ENCODE measurements at places on chromosomes 11 and 22. TPM values are rescaled to one million over a fixed set of nuclear protein-coding genes. Genes with fewer than 3 reads are reported as not detected.

The RGL4 gene
- total RNA-seq, result 0.27 TPM

The HSCB gene
- 15.9 TPM for total RNA-seq

The MIOX gene
- total RNA-seq, result not detected

The SELENOH gene
- 143 TPM for total RNA-seq

- ATAC-seq, result no peak
- peaks cover 39% of the 10 kb centered on the region for H3K4me1 ChIP-seq
- H3K27me3 ChIP-seq, result no peaks in the 10 kb centered on the region
- H3K4me3 ChIP-seq, result no peak overlapping the region
- peak overlapping the region; percentile 74 for H3K27ac ChIP-seq
- no peaks in the 10 kb centered on the region for H3K36me3 ChIP-seq
Observed at GRCh38 chr22:42366806-42367581, 65.2 kb downstream of the NFAM1 start.

DNA sequence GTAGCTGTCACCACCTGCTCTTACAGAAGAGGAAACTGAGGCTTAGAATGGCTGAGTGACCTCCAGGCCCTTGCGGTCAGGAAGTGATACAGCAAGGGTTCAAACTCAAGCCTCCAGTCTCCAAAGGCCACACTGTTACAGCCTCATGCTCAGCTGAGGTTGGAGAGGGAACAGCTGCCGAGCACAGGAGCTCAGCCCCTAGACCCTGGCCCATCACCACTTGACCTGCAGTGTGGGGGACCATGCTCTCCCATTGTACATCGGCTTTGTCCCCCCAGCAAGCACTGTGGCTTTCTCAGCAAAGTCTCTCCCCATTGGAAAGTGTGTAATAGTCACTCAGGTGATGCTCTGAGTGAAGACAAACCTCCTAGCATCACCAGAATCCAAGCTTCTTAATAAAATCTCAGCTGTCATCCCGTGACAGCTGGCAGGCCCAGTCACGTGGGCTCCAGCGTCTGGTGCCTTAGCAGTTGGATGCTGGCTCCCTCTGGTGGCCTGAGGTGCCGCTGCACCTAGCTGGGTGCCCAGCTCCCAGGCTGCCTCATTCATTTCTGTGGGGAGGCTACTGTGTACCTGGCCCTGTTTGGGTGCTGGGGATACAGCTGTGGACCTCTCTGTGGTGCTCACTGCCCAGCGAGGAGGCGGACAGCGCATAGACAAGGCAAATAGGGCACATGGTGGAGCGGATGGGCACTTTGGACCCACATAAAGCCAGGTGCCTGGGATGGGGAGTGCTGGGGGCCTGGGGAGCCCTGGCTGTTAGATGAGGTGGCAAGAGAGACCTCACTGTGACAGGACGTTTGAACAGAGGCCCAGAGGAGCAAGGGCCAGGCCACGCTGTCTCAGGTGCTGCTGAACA, 19.1 kb upstream of the MYRF start:
- H3K27me3 ChIP-seq, result no peaks in the 10 kb centered on the region
- H3K4me3 ChIP-seq, result no peak overlapping the region
- H3K4me1 ChIP-seq, result peaks cover 14% of the 10 kb centered on the region
- peak overlapping the region; percentile 59 for H3K27ac ChIP-seq
- peak; percentile 84 for ATAC-seq

All from gastroesophageal sphincter (tissue), 4 donors.